Stimulated activated CD4-positive, alpha-beta T cell treated with anti-CD3 and anti-CD28 coated beads, TNF-alpha, amount 100 ng/mL, for 1 hour (primary cell): ENCODE measurements at places on chromosomes 16 and 17.

- DNase-seq: no peak
These were observed 523 bp downstream of the NAGLU start for GRCh38 chr17:42536372-42537155.

GRCh38 chr17:71580220-71580619 lies 540.6 kb upstream of the SOX9 start:
- no peak for DNase-seq

DNA sequence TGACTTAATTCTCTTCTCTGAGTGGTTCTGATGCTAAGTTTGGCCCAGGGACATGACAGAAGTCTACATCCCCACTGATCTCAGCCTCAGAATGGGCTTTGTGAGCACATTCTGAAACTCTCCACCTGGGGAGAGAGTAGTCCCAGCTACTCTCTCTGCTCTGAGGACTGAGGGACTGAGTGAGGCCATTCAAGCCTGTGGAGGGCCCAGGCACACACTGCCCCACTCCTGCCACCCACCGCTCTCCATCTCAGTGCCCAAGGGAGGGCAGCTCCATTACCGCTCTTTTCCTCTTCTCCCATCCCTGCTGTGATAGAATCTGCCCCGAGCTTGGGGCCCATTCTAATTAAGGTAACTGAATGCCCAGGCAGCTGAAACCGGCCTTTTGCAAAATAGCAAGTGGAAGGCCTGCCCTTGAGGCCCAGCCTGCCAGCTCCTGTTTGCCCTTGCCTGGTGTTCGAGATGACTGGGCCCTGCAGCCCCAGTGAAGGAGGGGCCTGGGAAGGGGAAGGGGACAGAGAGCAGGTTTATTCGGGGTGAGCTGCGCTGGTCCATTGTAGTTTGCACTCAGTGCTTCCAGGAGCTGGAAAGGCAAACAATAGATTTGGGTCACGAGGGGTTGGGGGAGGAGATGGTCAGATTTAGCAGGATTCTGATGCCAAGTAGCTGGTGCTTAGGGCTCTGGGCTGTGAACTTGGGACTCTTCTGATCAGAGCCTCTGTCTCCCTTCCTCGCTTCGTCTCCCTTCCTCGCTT lies 76.2 kb downstream of the RAB11FIP4 start:
- DNase-seq: no peak

DNA sequence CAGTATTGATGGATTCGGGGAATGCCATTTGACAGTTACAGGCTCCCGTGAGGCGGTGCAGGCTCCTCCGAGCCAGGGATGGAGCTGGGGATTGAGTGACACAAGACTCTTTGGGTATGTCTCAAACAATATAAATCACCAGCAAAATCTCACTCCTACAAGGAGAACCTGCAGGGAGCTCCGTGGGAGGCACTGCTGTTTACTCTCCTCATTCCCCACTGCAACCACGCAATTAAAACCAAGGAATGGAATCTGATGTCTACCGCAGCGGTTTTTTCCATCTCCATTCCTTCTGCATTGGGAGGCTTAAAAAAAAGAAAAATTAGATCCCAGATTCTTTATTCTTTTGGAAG lies 157.9 kb downstream of the WWOX start:
- no peak for DNase-seq

GRCh38 chr17:986322-986929 lies 6.8 kb upstream of the NXN start:
- no peak for DNase-seq

GRCh38 chr16:46774743-46775177 lies 26.6 kb upstream of the MYLK3 start:
- no peak for DNase-seq

- no peak for DNase-seq
These were observed 14.0 kb upstream of the OR1E2 start for GRCh38 chr17:3447625-3448024.

DNA sequence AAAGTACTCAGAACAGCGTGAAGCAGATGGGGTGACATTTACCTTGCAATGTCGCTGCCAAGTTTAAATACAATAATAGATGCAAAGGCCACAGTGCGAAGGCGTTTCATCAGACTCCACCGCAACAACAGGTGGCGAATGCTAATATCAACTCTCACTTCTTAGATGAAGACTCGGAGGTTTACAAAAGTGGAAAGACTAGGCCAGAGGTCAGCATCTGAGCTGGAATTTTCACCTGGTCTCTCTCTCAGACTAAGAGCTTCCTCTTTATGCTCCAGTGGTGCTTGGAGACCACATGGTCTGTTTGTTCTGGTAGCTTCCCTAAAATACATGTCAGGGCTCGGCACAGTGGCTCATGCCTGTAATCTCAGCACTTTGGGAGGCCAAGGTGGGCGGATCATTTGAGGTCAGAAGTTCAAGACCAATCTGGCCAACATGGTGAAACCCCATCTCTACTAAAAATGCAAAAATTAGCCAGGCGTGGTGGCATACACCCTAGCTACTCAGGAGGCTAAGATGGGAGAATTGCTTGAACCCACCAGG lies 169.1 kb downstream of the XYLT1 start:
- no peak for DNase-seq

DNA sequence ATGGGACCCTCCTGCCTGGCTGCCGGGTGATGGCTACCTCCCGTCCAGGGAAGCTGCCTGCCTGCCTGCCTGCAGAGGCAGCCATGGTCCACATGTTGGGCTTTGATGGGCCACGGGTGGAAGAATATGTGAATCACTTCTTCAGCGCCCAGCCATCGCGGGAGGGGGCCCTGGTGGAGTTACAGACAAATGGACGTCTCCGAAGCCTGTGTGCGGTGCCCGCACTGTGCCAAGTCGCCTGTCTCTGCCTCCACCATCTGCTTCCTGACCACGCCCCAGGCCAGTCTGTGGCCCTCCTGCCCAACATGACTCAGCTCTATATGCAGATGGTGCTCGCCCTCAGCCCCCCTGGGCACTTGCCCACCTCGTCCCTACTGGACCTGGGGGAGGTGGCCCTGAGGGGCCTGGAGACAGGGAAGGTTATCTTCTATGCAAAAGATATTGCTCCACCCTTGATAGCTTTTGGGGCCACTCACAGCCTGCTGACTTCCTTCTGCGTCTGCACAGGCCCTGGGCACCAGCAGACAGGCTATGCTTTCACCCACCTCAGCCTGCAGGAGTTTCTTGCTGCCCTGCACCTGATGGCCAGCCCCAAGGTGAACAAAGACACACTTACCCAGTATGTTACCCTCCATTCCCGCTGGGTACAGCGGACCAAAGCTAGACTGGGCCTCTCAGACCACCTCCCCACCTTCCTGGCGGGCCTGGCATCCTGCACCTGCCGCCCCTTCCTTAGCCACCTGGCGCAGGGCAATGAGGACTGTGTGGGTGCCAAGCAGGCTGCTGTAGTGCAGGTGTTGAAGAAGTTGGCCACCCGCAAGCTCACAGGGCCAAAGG lies 36.8 kb downstream of the NLRC5 start:
- no peak for DNase-seq

GRCh38 chr17:77392376-77393273 lies 251.9 kb downstream of the SEC14L1 start:
- DNase-seq: no peak

- no peak for DNase-seq
These were observed 65.1 kb downstream of the SDR42E1 start for GRCh38 chr16:81946206-81946605.
